Fibroblast of skin of scalp (primary cell): ENCODE measurements at places on chromosomes 3 and 15.

DNA sequence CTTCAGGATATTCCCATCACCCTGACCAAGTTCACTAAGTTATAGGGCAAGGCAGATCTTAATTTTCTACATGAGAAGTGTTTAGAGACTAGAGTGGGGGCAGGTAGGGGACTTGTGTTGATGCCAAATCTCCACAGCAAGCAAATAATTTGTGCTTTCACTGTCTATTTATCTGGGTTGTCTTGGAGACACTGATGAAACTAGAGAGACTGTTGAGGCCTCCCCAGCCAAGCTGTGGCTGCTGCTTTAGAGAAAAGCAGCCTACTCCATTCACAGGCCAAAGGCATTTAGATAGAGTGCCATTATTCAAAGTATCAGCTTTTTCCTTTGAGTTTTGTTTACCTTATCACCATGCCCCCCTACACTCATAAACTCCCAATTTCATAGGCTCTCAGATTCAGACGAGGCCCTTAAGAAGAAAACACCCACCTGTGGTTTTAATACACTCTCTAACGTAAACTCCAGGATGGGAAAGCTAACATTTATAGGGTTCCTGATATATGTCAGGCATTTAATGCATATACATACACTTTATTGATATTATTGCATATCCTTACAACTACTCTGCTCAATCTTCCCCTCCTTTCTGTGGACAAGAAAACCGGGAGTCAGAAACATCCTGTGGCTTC lies 130.4 kb upstream of the FOXB1 start:
- no peak for DNase-seq

- DNase-seq, result no peak
Measured at GRCh38 chr15:85581495-85581894, 201.1 kb downstream of the AKAP13 start.

DNA sequence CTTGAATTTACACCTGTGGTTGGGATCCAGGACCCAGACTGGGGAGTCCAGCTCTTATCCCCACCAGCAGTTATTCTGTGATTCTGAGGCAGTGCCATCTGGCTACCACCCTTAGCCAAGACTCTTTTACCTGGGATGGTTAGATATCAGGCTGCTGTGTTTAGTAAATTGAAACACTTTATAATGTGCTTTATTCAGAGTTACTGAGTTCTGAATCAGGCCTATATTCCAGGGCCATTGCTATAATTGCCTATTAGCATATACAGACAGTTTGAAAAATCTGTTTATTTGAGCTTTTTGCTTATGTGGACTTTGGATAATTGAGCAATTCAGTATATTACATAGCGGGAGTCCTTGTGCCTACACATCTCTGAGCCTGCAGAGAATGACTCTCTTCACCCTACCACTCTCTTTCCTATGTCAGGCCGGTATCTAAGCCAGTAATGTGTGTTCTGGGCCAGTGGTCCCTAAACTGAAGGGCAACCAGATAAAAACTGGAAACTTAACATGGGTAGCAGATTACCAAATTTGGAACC lies 45.4 kb upstream of the TRAK1 start:
- no peak for DNase-seq

GRCh38 chr3:49352890-49353421 lies 5.2 kb downstream of the GPX1 start:
- peak; percentile 14 for DNase-seq

DNA sequence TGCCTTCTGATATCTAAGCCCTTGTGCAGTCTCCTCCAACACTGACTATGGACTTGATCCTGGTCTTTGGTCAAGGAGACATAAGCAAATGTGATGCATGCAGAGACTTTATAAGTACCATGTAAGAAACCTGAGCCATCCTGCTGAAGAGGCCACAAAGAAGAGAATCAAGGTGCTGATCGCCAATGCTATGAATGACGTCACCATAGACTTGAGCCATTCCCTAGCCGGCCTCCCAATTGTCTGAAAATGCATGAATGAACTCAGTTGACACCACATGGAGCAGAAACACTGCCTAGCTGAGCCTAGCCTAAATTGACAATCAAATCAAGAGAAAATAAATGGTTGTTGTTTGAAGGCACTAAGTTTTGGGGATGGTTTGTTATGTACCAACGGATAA lies 51.9 kb downstream of the CERS3 start:
- no peak for DNase-seq
